ENCODE measurements at places on chromosomes 1 and 21. TPM values are rescaled to one million over a fixed set of nuclear protein-coding genes. Genes with fewer than 3 reads are reported as not detected.

The TRAPPC10 gene
- polyA plus RNA-seq: 17.9 TPM

The CFAP45 gene
- polyA plus RNA-seq: 1.2 TPM

The VCAM1 gene
- polyA plus RNA-seq: not detected

The S100B gene
- 4.2 TPM for polyA plus RNA-seq

The COL6A2 gene
- 0.14 TPM for polyA plus RNA-seq

The MMEL1 gene
- 5.8 TPM for polyA plus RNA-seq

The OXCT2 gene
- polyA plus RNA-seq: 0.93 TPM

The SPRR2B gene
- polyA plus RNA-seq: not detected

The CFAP74 gene
- not detected for polyA plus RNA-seq

The ATP6V1G3 gene
- not detected for polyA plus RNA-seq

The PIGC gene
- 79.0 TPM for polyA plus RNA-seq
